ENCODE measurements at places on chromosomes 7 and 10.
A peak's percentile ranks its signal among the peaks of the same experiment; 100 is the strongest.

DNA sequence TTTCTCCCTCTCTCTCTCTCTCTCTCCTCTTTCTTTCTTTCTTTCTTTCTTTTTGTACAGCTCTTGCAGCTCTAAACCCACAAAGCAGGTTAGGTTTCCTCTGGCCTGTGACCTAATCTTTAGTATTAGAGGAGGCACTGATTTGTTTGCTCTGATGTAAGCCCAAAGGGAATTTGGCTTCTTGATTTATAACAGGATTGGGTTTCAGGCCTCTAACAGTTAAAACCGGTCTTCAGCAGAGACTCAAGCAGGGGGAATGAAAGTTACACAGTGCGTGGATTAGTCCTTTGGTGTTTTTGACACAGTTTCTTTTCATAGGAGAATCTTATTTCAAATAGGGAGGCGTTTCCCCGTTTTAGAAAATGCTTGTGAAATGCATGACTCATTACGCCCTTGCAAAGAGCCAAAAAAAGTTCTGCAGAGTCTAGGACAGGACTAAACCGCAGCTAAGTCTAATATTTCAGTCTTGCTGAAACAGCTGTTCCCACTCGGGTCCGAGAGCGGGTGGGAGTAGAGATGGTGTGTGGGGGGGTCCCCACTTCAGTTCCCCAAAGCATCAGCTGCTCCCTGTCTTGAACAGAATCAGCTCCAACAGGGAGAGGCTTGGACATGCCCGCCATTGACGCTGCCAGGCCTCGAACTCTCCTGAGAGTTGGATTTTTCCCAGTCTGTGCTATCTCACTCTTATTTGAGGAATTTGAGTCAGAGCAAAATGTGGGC lies 296.5 kb upstream of the PITRM1 start:
- peak; percentile 55 for DNase-seq

- no peak for DNase-seq
Observed at GRCh38 chr10:77544617-77545016, 93.0 kb downstream of the KCNMA1 start.

DNA sequence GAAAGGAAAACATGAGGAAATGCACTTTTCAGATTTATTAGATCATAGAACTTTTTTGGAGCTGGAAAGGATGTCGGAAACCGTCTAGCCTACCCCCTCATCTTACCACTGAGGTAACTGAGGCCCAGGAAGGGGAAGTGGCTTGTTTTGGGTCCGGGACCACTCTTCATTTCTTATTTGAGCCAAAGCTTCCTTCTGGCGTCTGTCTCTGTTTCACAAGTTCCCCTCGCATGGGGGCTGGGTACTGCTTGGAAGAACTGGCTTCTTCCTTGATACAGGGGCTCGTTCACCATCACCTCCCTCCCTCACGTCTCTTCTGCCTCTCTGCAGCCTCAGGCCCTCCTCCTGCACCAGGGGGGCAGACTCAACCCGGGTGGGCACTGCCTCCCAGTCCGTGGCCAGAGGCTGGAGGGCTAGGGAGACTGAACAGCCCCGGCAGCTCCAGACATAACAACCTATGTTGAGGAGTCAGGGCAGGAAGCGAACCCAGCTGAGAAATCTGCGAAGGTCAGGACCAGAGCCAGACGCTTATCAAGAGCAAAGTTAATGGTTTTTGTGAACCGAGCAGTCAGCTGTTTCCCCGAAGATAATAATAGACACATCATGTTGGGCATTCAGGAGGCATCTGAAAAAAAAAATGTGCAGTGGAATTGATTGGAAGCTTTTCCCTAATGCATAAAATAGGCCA lies 12.9 kb downstream of the HTRA1 start:
- no peak for DNase-seq

GRCh38 chr10:62248465-62248864 lies 20.2 kb downstream of the RTKN2 start:
- no peak for DNase-seq

DNA sequence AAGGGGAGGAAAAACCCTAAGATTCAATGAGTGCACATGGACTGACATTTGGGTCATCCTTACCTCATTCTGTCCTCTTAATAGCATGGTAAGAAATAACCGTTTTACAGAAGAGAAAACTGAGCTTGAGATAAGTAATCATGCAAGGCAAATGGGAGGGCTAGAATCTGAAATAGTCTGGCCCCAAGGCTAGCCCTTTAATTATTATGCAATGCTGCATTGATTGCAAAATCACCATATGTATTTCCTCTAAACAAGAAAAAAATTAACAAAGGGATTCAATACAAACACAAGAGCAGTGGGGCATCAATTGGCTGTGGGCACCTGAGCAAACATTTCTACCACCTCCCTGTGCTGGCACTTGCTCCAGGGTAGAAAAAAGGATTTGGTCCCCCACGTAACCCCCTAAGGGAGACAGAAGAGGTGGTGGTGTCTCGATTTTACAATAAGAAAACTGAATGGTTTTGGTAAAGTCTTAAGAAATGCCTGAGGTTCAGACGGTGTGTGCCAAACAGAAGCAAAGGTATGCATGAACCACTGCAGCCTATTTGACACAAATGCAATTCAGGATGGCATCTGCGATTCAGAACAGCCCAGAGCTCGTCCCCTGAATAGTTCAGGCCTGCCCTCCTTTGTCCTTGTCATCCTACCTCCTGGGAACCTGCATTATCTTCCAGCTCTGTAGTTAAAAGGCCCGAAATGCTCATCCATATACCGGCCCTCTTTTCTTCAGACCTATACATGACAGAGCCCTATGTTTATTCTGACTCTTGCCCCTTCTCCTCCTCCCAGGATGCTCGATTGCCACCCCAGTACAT lies 23.6 kb downstream of the PIP4K2A start:
- DNase-seq, result no peak

GRCh38 chr7:140276001-140276400 lies 99.2 kb upstream of the KDM7A start:
- DNase-seq, result no peak

DNA sequence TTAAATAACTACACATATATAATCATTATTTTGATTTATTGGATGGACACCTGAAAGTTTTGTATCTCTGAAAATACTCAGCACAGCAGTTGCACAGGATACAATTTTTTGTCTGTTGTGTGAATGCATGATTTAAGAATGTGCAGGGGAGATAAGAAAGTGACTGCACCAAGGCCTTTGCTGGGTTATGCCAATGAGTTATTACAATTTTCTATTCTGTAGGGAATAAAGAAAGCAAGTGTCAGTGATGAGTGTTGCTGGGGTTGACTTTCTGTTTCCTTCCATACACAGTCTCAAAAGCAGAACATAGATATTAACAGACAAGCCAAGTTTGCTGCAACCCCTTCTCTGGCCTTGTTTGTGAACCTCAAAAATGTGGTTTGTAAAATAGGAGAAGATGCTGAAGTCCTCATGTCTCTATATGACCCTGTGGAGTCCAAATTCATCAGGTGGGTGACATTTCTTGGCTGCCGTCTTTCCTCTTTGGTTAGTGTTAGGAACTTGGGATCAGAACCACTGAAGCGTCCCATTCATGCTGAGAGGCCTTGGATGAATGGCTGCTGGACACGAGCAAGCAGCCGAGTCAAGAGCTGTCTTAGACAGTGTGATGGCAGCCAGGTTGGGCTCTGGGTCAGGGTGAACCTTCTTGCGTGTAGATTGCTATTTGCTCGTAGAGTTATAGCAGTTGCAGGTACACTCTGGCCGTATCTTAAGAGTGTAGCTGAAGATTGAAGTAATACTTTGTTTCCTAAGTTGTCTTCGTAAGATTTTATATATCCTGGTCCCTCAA lies 92.8 kb downstream of the DOCK1 start:
- DNase-seq, result no peak

DNA sequence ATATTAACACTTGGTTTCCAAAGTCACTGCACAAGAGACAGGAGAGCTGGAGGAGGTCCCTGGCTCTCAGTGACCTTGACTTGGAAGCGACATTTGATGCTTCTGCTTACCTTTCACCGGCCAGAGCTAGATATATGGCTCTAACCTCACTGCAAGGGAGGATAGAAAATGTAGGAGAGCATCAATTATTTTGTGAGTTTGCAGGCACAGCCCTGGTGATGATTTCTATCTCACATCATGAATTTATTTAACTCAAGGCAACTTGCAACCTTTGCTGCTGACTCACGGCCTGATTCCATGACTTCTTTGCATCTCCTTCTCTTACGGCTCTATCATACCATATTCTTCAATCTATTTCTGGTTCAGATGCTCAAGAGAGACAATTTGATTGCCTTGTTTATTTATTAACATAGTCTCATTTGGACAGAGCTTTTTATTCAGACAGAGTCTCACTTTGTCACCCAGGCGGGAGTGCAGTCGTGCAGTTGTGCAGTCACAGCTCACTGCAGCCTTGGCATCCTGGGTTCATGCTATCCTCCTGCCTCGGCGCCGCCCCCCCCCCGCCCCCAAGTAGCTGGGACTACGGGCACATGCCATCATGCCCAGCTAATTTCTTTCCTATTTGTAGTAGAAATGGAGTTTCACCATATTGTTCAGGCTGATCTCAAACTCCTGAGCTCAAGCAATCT lies 196.0 kb downstream of the REEP3 start:
- DNase-seq, result no peak

DNA sequence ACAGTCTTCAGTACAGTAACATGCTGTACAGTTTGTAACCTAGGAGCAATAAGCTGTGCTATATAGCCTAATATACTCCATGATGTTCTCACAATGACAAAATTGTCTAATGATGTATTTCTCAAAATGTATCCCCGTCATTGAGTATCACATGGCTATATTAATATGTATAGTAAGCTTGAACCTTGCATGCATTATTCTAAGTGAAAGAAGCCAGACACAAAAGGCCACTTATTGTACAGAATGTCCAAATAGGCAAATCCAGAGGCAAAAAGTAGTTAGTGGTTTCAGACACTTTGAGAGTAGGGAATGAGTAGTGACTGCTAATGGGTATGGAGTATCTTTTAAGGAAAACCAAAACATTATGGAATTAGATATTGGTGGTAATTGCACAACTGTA lies 545.1 kb downstream of the ATRNL1 start:
- DNase-seq, result no peak

DNA sequence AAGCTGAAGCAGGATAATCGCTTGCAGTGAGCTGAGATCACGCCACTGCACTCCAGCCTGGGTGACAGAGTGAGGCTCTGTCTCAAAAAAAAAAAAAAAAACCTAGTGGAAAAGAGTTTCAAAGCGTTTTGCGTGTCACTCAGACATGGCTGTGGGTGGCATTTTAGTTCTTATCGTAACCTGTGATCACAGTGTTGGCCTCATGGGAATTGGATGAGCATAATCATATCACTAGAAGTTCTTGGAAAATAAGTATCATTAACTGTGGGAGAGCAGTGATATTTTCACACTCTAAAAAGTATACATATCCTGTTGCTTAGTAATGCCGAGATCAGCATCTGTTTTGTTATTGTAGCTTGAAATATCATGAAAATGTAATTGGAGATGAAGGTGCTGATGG lies 92.6 kb downstream of the CREM start:
- DNase-seq, result no peak

DNA sequence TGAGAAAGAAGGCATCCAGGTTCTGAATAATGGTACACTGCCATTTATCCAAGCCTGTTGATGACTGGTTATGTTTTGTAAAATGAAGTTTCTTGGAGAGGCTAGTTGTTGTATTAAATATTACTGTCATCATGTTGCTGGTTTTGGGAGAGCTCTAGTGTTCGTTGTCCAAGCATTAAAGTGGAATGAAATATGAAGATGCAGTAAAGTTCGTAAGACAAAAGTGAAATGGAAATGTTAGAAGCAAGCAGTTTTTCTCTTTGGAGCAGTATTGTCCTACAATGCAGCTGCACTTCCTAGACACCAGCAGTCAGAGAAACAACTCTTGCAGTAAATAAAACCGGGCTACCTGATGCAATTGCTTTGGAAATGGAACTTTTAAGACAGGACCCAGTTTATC lies 156.8 kb upstream of the FZD1 start:
- DNase-seq, result no peak

DNA sequence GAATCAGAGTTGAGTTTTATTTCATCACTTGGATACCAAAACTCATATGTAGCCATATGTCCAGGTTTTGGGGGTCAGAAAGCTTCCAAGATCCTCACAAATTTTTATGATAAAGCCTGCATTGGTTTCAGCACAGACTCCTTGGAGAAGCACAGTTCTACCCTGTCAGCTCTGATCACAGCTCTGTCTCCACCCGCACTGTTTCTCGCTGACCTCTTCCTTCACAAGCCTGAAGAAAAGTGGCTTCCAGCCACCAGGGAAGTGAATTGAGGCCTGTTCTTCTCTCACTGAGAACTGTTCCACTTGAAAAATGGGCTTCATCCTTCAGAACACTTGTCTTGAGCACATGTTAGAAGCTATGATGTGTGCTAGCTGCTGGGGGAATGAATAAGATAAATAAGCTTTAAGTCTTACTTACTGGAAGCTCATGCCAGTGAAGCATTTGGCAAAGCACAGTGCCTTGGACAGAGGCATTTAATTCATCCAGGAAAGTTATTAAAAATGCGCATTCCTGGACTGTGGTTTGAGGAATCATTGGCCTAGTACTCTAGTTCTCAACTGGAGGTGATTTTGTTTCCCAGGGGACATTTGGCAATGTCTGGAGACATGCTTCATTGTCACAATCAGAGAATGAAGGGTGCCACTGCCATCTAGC lies 133.6 kb downstream of the BMPER start:
- no peak for DNase-seq

DNA sequence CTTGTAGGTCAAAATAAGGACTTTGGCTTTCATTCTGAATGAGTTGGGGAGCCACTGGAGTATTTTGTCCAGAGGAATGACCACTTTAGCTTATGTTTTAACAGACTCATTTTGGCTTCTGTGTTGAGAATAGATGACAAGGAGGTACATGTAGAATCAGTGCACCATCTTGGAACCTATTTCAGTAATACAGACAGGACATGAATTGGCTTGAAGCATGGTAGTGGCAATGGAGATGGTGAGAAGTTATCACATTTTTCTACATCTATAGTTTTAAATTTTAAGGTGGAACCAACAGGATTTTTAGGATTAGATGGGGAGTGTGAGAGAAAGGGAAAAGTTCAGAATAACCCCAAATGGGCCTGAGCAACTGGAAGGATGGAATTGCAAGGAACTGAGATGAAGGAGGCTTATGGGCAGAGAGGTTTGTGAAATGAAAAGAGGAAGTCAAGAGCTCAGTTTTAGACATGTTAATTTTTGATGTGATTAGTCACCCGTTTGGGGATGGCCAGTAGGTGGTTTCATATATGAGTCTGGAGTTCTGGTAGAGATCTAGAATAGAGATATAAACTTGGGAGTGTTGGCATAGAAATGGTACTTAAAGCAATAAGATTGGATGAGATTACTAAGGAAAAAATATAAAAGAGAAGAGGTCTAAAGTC lies 89.2 kb upstream of the JAZF1 start:
- DNase-seq, result no peak

GRCh38 chr7:49564379-49564714 lies 209.1 kb upstream of the VWC2 start:
- no peak for DNase-seq
